ENCODE measurements at places on chromosomes 12 and 14. TPM values are rescaled to one million over a fixed set of nuclear protein-coding genes. Genes with fewer than 3 reads are reported as not detected.

DNA sequence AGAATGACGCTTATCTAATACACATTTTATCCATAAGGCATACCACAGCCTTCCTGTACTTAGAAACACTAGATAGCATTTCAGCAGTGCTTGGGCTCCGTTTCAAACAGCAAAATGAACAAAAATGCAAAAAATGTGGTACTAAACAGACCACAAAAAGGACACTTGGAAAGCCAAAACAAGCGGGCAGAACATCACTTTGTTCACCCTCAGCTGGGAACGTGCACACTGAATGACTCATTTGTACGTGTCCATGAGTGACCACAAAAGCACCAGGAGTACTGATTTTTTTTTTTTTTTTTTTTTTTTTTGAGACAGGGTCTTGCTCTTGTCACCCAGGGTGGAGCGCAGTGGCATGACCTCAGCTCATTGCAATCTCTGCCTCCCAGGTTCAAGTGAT lies 8.9 kb upstream of the FOXN3 start:
- DNase-seq, result peak; percentile 44

GRCh38 chr12:30646821-30647220 lies 48.8 kb downstream of the IPO8 start:
- peak; percentile 4 for DNase-seq

The PKP2 gene
- polyA plus RNA-seq, result 11.2 TPM

DNA sequence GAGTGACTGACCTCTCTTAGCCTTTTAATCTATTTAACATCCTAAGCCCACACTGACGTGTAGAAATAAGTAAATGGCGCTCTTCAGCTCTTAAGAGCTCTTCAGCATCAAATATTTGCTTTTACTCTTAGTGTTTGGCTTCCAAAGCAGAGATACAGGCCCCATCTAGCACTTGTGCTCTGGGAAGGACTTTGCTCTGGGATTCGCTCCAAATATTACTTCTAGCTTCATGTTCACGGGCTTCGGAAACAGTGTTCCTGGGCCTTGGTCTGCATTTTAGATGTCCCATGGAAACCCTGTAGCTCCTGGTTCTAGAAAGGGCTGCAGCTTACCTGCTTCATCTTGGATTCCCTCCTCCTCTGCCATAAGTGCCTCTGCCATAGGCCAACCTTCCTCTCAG lies 2.7 kb upstream of the NKX2-8 start:
- DNase-seq, result no peak

The ACOT4 gene
- 0.36 TPM for polyA plus RNA-seq

The RERG gene
- polyA plus RNA-seq, result 3.8 TPM

DNA sequence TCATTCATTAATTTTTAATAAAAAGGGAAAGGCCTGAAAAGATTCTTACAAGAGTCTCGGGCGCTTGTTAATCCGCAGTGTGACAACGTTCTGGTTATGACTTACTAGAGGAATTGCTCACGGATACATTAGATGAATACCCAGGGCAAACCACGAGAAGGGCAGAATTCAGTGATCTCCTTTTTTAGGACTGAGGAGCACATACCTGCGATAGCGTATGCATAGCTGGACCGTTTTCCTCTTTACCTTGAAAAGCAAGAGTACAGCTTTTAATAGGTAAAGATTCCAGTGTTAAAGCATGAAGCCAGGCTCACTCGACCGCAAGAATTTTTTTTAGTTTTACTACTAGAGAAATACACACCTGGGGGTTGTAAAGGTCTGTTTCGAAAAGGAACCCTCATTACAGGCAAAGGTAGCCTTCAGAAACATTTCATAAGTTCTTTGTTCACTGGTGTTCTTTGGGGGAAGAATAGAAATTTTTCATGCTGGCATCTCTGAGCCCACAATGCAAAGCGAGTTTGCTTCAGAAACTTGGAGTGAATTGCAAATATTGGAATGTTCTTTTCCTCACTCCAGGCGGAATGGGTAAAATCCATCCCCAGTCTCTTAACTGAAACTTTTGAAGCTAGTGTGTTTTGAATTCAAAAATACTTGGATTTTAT lies 953 bp downstream of the MAPK1IP1L start:
- peak; percentile 54 for DNase-seq

DNA sequence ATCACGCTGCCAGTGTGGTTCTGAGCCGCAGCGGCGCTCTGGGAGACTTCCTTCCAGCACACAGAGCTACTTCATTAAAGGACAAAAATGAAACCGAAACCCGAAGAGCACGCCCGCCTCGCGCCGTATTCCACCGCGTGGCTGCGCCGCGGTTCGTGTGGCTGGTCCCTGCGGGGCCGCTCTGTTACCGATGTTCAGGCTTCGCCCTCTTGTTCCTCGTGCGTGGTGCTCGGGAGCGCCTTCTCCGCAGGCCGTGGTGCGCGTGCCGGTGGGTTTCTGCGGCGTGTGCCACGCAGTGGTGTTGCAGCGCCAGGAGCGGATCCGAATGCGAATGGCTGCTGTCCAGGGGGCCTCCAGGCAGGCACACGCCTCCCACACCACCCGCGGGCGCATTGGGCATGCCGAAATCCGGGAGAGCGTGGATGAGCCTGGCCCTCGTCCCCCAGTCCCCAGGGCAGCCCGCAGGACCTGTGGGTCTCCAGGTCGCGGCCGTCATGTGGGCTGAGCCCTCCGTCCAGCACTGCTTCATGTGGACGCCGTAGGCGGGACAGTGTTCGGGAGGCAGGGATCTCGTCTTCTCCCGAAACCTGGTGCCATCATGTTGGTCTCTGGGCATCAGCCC lies 91.2 kb downstream of the ADGRD1 start:
- DNase-seq, result no peak

The AICDA gene
- polyA plus RNA-seq, result 0.09 TPM

GRCh38 chr14:95345032-95345431 lies 25.3 kb upstream of the CLMN start:
- DNase-seq, result no peak

DNA sequence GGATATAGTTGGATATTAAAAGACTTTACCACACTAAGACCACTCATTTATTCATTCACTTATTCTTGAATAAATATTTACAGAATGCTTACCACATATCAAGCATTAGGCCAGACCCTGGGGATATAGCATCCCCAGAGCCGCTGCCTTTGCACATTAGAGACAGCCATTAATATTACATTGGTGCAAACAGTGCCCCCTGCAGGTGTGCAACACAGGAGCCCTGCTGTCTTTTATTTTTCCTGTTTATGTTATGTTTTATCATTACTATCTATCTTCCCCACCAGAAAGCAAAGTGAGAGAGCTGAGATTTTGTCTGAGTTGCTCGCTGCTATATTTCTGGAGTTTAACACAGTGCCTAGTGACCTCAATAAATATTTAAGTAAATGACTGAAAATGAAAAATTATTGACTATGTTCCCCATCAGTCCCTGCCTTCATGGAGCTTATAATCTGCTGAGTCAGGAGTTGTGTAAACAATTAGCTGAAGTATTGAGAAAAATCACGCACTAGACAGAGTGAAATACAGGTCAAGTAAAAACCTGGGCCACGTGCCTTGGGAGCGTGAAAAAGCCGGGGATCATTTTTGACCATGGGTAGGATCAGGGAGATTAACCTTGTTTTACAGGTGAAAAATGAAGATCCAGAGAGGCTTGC lies 301.6 kb downstream of the PCNX1 start:
- DNase-seq, result no peak

DNA sequence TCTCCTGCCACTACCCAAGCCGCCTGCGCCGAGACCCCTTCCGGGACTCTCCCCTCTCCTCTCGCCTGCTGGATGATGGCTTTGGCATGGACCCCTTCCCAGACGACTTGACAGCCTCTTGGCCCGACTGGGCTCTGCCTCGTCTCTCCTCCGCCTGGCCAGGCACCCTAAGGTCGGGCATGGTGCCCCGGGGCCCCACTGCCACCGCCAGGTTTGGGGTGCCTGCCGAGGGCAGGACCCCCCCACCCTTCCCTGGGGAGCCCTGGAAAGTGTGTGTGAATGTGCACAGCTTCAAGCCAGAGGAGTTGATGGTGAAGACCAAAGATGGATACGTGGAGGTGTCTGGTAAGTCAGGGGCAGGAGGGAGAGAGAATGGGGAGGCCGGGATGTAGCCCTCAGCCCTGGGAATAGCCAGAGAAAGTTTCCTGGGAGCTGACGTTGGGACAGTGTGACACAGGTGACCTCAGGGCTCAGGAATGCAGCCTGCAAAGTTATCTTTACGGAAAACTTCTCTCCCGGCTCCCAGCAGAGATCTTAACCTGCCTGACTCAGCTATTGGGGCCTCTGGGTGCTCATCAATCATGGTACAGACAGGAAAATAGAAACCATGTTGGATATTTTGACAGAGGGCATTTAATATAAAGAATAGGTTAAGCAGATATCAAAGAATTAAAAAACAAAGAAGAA lies 747 bp downstream of the HSPB8 start:
- no peak for DNase-seq

- no peak for DNase-seq
These were observed 50.3 kb downstream of the LMO3 start for GRCh38 chr12:16555630-16556029.

DNA sequence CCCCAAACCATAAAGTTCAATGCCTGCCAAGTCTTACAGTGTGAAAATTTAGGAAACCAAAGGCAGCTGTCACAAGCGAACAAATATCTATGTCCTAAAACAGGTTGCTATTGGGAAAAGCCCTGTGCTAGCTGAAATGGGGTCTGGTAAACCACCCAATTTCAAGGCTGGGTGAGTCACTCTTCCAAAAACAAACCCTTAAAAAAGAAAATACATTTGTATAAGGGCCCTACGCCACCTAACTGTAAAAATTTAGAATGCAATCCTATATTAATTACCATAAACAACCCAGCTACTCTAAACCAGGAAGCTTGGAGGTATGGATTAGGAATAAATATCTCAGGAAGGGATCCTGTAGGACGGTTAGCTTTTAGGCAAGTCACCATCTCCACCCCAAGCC lies 32.1 kb downstream of the PRMT8 start:
- DNase-seq, result peak; percentile 8

DNA sequence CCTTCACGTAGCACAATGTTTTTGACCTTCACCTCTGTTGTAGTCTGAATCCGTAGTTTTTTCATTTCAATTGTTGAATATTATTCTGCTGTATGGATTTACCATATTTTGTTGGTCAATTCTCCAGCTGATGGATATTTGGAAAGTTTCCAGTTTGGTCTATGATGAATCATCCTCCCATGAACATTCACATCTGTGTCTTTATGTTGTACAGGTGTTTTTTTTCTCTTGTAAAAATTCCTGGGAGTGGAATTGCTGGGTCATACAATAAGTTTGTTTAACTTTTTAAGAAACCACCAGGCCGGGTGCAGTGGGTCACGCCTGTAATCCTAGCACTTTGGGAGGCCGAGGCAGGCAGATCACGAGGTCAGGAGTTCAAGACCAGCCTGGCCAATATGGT lies 36.7 kb upstream of the GNG2 start:
- no peak for DNase-seq

DNA sequence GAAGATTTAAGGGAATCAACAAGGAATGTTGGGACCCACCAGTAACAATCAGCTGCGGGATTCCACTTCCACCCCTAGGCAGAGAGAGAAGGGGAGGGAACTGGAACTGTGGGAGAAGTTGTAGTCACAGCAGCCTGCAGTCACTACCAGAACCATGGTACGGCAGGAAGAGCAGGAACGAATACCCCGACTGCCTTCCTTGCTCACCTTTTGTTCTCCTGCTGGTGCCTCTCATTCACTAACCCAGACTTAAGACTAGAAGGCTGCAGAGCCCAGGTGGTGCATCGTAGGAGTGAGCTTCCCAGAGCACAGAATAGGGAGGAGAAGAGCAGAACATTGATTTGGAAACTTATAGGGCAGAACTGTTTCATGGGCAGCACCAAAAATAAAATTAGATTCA lies 154.2 kb downstream of the DYRK2 start:
- no peak for DNase-seq

GRCh38 chr14:32734261-32734660 lies 204.4 kb upstream of the NPAS3 start:
- DNase-seq, result no peak

GRCh38 chr14:78398216-78398615 lies 228.0 kb downstream of the NRXN3 start:
- no peak for DNase-seq

The ARHGEF40 gene
- polyA plus RNA-seq, result 67.8 TPM

DNA sequence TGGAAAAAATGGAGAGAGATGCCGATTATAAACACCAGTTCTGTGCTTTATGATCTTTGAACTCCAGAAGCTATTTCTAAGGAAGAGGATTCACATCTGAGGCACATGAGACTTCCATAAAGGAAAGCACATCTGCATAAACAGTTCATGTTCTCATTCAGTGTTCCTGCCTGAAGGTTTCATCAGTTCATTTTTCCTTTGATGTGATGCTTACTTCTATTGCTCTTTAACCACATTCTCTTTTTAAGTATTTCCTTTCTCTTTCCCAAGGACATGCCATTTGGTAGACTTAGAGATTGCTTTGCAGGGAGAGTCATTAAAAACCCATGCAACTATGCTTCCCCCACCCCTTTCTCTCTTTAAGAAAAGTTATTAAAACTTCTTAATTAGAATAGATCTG lies 387.0 kb upstream of the FLRT2 start:
- peak; percentile 17 for DNase-seq

The EGLN3 gene
- polyA plus RNA-seq, result 67.6 TPM

The TSPAN8 gene
- polyA plus RNA-seq, result 3.0 TPM

DNA sequence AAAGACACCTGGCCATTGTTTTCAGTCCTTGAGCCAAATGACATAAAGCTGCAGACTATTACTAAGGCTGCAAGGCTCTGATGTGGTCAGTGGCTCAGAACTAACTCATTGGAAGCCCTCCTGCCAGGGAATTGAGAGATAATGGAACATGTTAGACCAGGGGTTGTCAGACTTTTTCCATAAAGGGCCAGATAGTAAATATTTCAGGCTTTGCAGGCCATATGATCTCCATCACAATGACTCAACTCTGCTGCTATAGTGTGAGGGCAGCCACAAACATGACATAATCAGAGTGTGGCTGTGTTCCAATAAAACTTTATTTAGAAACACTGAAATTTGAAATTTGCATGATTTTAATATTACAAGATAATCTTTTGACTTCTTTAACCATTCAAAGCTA lies 140.3 kb downstream of the TMEM30B start:
- DNase-seq, result peak; percentile 60

The TSHR gene
- 1.0 TPM for polyA plus RNA-seq

The TMEM30B gene
- polyA plus RNA-seq, result 1.0 TPM

- no peak for DNase-seq
These were observed 1127.0 kb downstream of the GALC start for GRCh38 chr14:86865934-86866333.

The LRRC10 gene
- polyA plus RNA-seq, result not detected

The NKX2-1 gene
- polyA plus RNA-seq, result not detected

DNA sequence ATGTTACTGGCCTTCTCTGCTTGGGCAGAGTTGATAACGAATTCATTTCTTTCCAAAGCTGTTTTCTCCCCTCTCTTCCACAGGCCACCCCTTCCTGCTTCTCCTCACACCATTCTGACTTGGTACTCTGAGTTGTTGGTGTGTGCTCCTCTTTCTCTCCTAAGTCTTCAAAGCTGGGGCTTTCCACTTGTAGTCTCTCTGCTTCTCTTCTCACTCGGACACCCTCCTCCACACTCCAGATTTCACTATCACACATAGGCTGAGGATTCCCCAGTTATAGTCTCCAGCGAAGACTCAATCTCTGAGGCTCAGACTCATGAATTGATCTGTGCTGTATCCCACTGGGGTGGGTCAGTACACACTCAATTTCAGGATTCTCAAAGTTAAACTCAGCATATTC lies 201.0 kb downstream of the SSPN start:
- no peak for DNase-seq

GRCh38 chr14:93965287-93965821 lies 11.0 kb downstream of the ASB2 start:
- no peak for DNase-seq

GRCh38 chr14:35632676-35633075 lies 98.7 kb downstream of the INSM2 start:
- no peak for DNase-seq

GRCh38 chr14:96705422-96706092 lies 91.6 kb upstream of the VRK1 start:
- no peak for DNase-seq

The POTEM gene
- polyA plus RNA-seq, result not detected

The PIWIL1 gene
- 0.05 TPM for polyA plus RNA-seq

The BDKRB1 gene
- polyA plus RNA-seq, result 0.91 TPM
